Activated CD4-positive, alpha-beta T cell treated with anti-CD3 and anti-CD28 coated beads for 36 hours (primary cell): ENCODE measurements at places on chromosomes 5 and 9. TPM values are rescaled to one million over a fixed set of nuclear protein-coding genes. Genes with fewer than 3 reads are reported as not detected.

DNA sequence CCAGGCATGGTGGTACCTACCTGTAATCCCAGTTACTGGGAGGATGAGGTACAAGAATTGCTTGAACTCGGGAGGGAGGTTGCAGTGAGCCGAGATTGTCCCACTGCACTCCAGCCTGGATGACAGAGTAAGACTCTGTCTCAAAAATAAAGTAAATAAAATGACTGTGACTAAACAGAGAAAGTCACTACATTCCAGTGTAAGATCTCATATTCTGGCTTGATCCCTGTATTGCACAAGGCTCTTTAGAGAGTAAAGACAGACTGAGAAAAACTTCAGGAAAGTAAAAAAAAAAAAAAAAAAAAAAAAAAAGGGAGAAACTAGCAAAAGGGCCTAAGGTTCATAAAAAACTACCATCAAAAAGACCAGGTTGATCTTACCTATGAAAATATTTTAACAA is 106.6 kb upstream of the PJA2 start:
- no peak overlapping the region for H3K27ac ChIP-seq
- no peak for DNase-seq
- H3K36me3 ChIP-seq = no peaks in the 10 kb centered on the region
- no peaks in the 10 kb centered on the region for H3K27me3 ChIP-seq
- H3K4me3 ChIP-seq = no peak overlapping the region

GRCh38 chr9:95724253-95724991 is 151.1 kb upstream of the ERCC6L2 start:
- peak overlapping the region; percentile 44 for H3K27ac ChIP-seq
- peak overlapping the region; percentile 19 for H3K4me3 ChIP-seq
- H3K36me3 ChIP-seq = peaks cover 5% of the 10 kb centered on the region

Gene FBXO38
- total RNA-seq = 47.5 TPM

DNA sequence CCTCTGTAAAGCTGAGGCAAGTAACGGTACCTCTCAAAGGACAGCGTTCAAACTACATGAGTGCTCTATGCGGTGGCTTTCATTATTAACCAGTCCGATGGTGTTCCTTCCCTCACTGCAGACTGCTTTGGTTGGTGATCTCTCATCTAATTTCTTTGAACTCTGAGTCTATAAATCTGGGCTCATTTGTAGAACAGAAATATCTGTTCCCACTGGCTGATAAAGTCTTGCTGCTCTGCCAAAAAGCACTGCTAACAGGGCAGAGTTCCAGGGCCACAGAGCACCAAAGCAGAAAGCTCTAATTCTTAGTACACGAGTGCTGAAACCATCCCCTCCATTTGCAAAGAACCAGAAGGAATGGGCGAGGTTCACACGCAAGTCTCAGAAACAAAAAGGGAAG is 81.9 kb downstream of the MED27 start:
- H3K27me3 ChIP-seq = no peaks in the 10 kb centered on the region
- peaks cover 20% of the 10 kb centered on the region for H3K36me3 ChIP-seq
- no peak overlapping the region for H3K27ac ChIP-seq
- H3K4me1 ChIP-seq = peaks cover 12% of the 10 kb centered on the region
- DNase-seq = no peak
- H3K4me3 ChIP-seq = no peak overlapping the region

- no peak overlapping the region for H3K27ac ChIP-seq
- H3K27me3 ChIP-seq = peaks cover 7% of the 10 kb centered on the region
- peaks cover 4% of the 10 kb centered on the region for H3K4me1 ChIP-seq
These were observed 270.8 kb upstream of the ACTBL2 start for GRCh38 chr5:57753446-57753845.

GRCh38 chr9:4425319-4426045 is 64.8 kb upstream of the SLC1A1 start:
- H3K27ac ChIP-seq = no peak overlapping the region
- DNase-seq = no peak
- H3K4me1 ChIP-seq = peaks cover 13% of the 10 kb centered on the region
- H3K27me3 ChIP-seq = no peaks in the 10 kb centered on the region
- H3K36me3 ChIP-seq = no peaks in the 10 kb centered on the region

- H3K36me3 ChIP-seq = no peaks in the 10 kb centered on the region
- H3K27ac ChIP-seq = no peak overlapping the region
- no peak overlapping the region for H3K4me3 ChIP-seq
- no peaks in the 10 kb centered on the region for H3K27me3 ChIP-seq
- H3K4me1 ChIP-seq = no peaks in the 10 kb centered on the region
- DNase-seq = no peak
These were observed 323.1 kb upstream of the KCNN2 start for GRCh38 chr5:114038756-114039155.

Gene CDKN2B-AS1
- 0.21 TPM for total RNA-seq

- DNase-seq = no peak
- H3K4me1 ChIP-seq = no peaks in the 10 kb centered on the region
- no peak overlapping the region for H3K27ac ChIP-seq
- H3K36me3 ChIP-seq = no peaks in the 10 kb centered on the region
These were observed 119.4 kb upstream of the PTCH1 start for GRCh38 chr9:95635986-95636671.

GRCh38 chr5:175640106-175640775 is 17.6 kb upstream of the HRH2 start:
- no peaks in the 10 kb centered on the region for H3K36me3 ChIP-seq
- H3K27ac ChIP-seq = peak overlapping the region; percentile 69
- H3K4me3 ChIP-seq = no peak overlapping the region
- peaks cover 32% of the 10 kb centered on the region for H3K4me1 ChIP-seq
- H3K27me3 ChIP-seq = no peaks in the 10 kb centered on the region
- no peak for DNase-seq

- no peak overlapping the region for H3K4me3 ChIP-seq
- H3K4me1 ChIP-seq = peaks cover 32% of the 10 kb centered on the region
- H3K27me3 ChIP-seq = no peaks in the 10 kb centered on the region
- no peaks in the 10 kb centered on the region for H3K36me3 ChIP-seq
- peak; percentile 27 for DNase-seq
- no peak overlapping the region for H3K27ac ChIP-seq
These were observed 36.5 kb upstream of the RAD23B start for GRCh38 chr9:107246259-107247254.

Gene AQP7
- total RNA-seq = not detected

Gene CENPP
- total RNA-seq = 32.3 TPM

DNA sequence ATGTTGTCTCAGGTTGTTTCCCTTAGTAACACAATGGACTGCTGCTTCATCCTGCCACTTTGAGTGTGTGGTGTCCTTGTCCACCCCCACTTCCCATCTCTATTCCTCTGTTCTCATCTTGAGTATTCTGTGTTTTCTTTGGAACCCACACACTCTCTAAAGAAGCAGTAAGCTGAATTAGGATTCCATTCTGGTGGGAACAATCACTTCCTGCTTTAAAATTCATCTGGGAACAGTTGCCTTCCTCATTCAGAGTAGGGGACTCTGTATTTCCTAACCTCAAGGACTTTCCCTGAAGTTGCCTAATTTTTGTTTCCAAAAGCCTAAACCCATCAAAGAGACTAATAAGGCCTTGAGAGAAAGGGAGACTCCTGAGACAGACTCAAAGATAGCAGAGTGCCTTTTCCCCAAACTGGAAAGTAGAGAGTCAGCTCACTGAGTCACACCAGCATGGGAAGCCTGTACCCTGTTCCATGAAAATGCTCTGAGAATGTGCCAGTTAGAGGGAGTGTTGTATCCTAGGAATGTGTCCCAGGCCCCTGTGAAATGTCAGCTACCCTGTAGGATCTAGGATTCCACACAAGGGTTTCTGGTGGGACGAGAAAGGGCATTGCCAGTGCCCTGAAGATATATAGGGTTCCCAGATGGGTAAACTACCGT is 63.6 kb downstream of the CCDC192 start:
- no peak for DNase-seq
- H3K36me3 ChIP-seq = no peaks in the 10 kb centered on the region
- H3K4me3 ChIP-seq = no peak overlapping the region
- H3K4me1 ChIP-seq = no peaks in the 10 kb centered on the region
- no peak overlapping the region for H3K27ac ChIP-seq

Gene BTNL8
- not detected for total RNA-seq

Gene IL4
- 0.77 TPM for total RNA-seq
